ENCODE measurements at places on chromosomes 4 and X.

DNA sequence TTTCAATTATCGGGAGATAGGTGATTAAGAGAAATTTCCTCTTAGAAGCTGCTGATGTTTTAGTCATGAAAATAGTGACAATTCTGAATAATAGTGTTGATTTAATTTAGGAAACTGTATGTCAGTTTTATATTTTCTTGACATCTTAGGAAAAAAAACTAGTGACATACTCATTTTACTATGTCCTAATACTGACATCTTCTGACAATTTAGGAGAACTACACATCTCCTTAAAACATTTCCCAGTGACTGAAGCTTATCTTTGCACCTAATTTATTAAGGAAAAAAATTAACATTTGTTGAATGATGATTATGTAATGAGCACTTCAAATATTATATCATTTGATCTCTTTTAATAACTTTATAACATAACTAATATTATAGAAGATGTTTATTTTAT lies 42.0 kb upstream of the RBMXL3 start:
- DNase-seq: peak; percentile 20

GRCh38 chr4:152920768-152921167 lies 15.4 kb upstream of the FHDC1 start:
- no peak for DNase-seq

DNA sequence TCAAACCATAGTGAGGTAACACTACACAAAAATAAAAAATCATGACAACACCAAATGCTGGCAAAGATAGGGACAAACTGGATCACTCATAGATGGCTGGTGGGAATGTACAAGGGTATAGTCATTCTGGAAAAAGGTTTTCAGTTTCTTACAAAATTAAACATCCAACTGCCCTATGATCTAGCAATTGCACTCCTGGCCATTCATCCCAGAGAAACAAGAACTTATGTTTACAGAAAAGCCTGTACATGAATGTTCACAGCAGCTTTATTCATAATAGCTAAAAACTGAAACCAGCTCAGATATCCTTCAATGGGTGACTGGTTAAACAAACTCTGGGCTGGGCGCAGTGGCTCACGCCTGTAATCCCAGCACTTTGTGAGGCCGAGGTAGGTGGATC lies 43.3 kb downstream of the NYX start:
- DNase-seq: no peak

- DNase-seq: no peak
These were observed 239.7 kb upstream of the NOCT start for GRCh38 chr4:138775890-138776289.

GRCh38 chr4:30744386-30744785 lies 24.2 kb downstream of the PCDH7 start:
- no peak for DNase-seq

DNA sequence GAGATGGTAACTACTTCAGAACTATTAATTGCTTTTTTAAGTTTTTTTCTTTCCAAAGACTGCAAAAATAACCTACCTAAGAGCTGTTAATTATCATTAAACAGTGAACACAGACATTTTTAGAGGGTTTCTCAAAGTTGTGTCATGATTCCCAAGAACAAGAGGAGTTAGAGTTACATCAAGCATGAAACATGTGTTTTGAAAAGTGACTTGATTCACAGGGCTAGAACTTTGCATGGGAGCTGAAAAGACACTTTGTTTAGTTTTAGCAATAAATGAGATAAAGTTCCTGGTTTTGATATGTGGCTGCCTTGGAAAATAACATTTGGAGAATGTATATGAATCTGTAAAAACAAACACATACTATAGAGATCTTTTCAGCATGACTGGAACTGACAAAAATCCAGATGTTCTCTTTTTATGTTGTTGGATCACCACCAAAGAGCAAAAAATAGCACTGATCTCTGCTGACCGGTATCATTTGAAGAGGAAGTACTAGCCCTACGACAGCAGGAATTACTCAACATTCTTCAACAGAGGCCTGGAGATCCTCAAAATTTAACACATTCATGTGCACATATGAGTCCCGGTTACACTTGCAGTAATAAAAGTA lies 173.0 kb upstream of the PCDH18 start:
- no peak for DNase-seq

- DNase-seq: no peak
These were observed 194.8 kb upstream of the RASGEF1B start for GRCh38 chr4:81666491-81666890.

- no peak for DNase-seq
These were observed 34.9 kb upstream of the SH3RF1 start for GRCh38 chr4:169305651-169306050.

GRCh38 chr4:188332265-188332664 lies 193.0 kb downstream of the TRIML1 start:
- no peak for DNase-seq

DNA sequence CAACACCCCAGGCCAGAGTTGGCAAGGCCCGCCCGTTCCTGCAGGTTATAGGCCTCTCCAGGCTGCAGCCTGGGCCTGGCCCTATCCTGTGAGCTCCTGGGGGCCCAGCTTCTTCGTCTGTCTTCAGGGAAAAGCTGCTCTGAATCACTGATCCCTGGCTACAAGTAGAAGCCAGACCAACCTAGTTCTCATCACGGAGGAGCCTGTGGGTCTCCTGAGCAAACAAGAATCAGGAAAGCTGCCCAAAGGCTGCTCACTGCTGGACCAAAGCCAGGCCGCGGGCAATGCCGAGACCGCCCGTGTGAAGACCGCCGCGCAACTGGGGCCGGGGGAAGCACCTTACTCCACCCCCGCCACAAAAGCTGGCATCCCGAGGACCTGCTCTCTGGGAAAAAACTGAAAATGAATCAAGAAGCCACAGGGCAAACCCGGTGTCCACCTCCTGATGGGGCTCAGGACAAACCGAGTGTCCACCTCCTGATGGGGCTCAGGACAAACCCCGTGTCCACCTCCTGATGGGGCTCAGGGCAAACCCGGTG lies 12.8 kb downstream of the CTBP1 start:
- no peak for DNase-seq

DNA sequence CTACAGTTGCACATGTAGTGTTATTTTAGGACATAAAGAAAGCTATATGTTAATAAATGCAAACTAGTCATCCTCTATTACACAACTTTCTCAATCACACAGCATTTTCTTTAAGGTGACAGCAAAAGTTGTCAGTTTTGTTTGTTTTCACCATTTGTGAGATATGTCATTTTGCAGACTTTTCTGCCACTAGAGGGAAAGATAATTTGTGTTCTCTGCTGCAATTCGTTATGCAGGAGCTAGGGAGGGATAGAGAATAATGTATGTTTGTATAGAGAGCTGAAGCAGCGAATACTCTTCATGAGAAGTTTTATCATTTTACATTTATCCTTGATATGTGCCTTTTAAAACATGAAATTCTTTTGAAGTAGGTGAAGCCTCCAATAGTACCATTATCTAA lies 670.6 kb upstream of the ATOH1 start:
- DNase-seq: no peak

DNA sequence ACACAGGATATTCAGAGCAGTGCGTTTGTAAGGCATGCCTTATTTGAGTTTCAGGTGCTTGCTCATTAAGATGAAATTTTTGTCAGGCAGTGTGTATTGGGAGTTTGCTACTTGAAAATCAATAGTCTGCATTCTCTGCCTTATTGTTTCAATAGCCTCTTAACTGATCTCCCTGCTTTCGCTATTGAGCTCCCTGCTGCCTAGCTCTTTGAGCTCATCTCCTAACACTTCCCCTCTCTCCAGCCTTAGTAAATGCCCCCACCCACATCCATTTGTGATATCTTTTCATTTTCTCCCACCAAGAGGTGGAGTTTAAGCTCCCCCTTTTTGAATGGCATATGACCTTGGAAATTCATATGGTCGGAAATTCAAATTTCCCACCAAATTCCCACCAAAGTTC lies 256.6 kb downstream of the IL1RAPL1 start:
- no peak for DNase-seq
